T-cell (primary cell): ENCODE measurements at places on chromosomes 1 and 21.

DNA sequence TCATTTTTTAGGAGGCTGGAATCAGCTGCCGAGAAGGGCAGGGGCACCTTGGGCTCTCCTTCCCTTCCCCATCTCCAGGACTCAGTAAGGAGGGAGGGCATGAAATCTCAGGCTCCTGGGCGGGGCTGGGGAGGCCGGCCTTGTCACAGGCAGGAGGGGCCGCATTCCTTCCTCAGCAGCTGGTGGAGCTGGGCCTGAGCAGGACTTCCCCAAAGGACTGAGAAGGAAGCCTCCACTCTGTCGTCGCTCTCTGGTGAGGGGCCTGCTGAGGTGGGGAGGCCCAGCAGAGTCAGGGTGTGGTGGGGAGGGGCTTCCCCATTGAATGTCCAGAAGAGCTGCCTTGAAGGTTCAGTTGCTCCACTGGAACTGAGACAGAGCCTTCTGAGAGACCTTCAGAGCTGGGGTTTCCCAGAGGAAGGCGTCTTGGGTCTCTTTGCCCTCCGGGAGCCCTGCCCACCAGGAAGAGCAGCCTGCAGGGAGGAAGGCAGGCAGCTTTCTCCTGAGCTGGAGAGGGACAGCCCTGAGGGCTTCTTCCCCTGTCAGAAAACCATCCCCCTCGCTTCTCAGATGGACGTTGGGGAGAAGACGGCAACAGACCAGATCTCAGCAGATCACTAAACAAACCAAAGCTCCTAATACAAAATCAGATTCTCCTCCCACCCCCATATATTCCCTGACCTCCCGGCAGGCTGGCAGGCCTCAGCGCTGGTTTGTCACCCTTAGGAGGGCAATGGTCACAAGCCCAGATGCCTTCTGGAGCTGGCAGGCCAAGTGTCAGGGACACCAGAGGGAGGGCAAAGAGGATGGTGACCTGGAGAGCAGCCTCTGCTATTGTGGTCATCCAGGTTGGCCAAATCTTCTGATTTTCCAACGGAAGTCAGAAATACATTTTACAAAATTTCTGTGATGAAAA is 10.7 kb downstream of the KCNA10 start:
- no peak for DNase-seq

- no peak for DNase-seq
Observed at GRCh38 chr1:232524056-232524455, 105.9 kb downstream of the SIPA1L2 start.

- no peak for DNase-seq
Observed at GRCh38 chr21:24705201-24705600, 902.1 kb downstream of the MRPL39 start.

DNA sequence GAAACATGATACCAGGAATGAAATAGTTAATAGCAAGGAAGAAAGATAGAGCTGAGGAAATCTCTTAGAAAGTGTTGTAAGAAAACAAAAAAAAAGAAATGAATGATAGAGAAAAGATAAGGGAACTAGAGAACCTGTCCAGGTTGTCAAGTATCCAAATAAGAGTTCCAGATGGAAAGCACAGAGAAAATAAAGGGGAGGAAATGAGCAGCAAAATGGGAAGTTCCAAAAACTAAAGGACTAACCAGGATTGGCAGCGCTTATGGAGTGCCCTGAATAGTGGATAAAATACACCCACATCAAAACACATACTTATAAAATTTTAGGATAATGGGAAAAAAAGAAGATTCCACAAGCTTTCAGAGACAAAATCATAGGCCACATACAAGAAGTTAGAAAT is 55.2 kb downstream of the ARHGAP29 start:
- DNase-seq = no peak

DNA sequence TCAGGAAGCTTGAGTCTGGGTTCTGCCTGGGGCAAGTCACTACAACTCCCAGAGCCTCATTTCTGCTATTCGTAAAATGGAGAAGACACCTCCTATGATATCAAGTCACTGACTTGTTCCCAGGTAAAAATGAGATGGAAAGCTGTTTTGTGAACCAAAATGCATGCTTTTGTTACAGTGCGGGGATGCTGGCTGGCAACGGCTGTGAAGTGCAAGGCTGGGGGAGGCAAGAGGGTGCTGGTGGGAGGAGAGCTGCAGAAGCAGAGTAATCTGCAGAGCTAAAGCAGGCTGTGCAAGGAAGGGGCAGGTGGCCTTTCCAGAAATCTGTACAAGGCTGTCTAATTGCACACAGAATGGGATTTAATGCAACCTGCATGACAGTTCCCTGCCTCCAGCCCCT is 150.9 kb downstream of the CNIH3 start:
- no peak for DNase-seq

DNA sequence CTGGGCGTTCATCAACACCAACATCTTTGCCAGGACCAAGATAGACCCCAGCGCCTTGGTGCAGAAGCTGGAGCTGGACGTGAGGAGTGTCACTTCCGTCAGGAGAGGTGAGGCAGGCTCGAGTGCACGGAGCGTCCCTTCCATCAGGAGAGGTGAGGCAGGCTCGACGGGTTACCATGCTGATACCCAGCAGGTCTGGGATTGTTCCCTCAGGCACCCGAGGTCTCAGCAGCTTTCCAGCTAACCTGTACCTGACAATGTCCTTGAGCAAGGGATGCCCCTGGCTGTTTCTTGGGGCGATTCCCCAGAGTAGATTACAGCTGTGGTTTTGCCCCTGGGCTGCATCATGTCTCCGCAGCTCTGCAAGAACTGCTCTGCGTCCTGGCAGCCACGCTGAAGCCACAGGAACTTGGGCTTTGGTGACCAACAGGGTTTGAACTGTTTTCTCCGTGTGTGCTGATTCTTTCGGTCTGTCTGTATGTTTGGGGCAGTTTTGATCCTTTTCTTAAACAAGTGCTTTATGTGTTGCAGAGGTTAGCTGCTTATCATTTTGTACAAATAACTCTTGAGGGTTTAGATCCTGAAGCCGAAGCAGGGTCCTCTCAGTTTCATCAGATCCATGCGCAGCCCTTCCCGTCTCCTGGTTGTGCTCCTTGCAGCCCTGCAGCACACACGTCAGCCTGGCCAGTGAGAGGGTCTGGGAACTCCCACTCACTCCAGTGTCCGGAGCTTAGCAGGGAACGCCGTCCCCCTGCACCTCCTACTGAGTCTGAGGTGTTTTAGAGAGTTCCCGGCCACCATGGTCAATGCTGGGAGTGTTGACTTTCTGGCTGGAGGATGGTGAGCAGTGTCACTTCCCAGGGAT is 4.1 kb downstream of the SLX9 start:
- no peak for DNase-seq

- DNase-seq = no peak
Observed at GRCh38 chr1:44094047-44094446, 24.6 kb upstream of the KLF17 start.

GRCh38 chr1:241271427-241271826 is 85.6 kb downstream of the RGS7 start:
- DNase-seq = no peak

DNA sequence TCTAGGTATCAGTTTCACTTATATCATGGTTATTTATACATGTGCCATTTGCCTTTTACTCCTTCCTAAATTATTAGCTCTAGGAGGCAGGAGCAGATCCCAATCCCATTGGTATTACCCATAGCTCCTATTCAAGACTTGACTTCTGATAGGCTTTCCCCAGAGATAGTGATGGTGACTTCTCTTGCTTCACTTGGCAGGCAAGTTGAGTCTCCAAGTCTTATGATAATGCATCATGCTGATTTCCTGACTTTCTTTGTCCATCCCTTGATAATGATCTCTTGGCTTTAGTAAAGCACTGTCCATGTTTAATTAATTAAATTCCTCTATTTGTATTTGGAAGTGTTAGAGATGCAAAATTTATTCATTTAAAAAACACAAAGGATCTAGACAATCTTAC is 253.5 kb upstream of the ADAMTS5 start:
- DNase-seq = no peak

DNA sequence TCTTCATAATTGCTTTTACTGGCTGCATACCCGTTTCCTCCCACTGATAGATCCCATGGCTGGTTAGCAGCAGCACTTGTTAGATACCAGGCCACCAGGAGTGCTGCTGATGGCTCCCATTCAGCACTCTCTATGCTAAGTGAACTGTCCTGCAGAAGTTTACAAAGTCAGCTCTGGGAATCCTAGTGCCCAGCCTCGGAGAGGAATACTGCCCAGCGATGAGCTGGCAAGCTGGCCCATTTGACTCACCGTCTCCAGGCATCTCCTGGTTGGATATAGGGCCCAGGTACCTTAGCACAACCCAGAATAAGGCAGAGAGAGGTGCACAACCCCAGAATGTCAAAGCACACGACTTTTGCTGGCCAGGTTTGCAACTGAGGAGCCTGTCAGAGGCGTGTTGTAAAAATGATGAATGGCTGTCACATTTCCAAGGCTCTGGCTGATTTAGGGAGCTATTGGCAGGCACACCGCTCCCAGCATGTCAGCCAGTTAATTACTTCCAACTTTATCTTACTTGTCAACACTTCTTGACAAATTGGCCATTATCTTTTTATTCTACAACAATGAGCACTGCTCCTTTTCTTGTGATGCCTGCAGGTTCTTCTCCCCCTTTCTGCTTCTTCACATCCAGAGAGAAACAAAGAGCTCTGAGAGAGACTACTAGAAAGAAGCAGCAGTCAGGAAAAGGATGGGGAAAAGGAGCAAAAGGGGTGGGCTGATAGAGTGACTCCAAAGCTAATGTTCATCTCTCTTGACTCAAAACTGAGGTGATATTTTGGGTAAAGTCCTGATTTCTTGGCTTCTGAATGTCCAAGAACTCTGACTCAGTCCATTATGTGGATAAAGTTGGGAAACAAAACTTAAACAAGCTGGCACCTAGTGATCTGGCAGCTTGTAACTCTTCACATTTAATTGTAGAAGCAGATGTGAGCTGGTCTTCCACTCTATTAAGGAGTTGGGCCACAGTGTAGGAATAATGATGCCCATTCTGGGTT is 10.8 kb upstream of the ANGPTL7 start:
- no peak for DNase-seq

DNA sequence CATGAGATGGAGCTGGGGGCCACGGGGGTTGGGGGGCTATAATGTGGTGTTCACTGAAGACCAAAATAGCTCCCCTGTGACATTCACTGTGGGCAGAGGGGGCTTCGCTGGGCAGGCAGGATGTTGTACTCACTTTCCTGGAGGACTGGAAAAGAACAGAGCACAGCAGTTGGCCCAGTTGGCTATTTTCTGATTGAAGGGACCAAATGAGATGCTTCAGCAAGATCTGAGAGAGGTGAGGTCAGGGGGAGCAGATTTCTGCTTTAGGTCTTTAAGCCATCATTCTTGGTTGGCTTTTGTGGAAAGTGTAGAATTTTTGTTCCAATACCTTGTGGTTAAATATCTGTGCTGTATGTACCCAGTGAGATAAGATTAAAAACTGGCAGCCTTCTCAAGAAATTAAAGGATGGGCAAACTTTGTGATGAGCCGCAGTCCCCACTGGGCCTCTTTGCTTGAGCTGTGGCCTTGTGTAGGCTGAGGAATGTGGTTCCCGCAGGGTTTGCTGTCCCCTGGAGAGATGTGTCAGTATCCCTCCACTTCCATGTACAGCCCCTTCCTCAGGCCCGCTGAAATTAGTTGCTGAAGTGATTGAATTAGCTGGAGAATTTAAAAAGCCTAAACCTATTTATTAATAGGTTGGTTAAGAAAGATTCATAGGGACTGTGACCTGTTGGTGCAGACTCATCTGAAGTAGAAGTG is 80.7 kb downstream of the ATP5PO start:
- DNase-seq = no peak

DNA sequence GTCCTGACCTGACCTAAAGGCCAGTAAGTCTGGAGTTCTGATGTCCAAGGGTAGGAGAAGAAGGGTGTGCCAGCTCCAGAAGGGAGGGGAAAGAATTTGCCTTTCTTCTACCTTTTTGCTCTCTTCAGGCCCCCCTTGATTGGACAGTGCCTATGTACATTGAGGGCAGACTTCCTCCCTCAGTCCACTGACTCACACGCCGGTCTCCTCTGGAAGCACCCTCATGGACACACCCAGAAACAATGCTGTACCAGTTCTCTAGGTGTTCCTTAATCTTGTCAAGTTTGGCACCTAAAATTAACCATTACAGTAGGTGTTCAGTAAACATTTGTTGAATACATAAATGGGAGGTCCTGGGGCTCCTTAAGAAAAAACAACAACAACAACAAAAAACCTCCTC is 51.0 kb upstream of the POU2F1 start:
- DNase-seq = no peak

DNA sequence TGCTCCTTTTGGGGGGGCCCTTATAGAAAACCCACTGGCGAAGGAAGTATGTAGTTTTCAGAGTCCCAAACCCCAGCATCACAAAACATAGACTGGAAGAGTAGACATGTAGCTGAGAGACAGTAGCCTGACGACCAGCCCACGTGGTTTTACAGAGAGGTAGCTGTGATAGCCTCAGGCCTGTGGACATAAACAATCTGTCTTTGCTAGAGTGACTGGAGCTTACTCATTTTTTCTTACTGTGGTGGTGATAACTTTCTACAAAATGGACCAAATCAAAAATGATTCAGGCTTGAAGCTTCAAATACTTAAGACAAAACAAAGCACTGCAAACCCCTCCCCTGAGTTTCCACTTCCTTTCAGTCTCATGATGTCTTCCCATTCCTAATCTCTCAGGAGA is 497.0 kb downstream of the RWDD3 start:
- no peak for DNase-seq

DNA sequence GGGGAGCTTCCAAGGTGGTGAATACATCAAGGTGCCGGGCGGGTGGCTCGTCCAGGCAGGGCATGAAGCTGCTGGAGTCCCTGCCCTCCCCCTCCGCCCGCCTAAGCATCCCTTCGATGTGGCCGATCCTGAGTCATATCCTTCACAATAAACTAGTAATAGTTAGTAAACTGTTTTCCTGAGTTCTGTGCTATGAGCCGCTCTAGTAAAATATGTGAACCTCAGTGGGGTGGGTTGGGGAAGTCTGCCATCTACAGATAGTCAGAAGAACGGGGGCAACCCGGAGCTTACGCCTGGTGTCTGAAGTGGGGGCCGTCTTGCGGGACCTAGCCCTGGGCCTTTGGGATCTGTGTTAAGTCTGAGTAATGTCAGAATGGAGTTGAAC is 21.6 kb downstream of the C2CD2 start:
- no peak for DNase-seq

- no peak for DNase-seq
Observed at GRCh38 chr1:198123133-198123532, 33.7 kb upstream of the NEK7 start.

- no peak for DNase-seq
Observed at GRCh38 chr1:207088701-207089626, at the start of gene C4BPB. Gene C4BPB (plus strand): TSS chr1:207088860. CDS start chr1:207089532, 672 bp downstream.

DNA sequence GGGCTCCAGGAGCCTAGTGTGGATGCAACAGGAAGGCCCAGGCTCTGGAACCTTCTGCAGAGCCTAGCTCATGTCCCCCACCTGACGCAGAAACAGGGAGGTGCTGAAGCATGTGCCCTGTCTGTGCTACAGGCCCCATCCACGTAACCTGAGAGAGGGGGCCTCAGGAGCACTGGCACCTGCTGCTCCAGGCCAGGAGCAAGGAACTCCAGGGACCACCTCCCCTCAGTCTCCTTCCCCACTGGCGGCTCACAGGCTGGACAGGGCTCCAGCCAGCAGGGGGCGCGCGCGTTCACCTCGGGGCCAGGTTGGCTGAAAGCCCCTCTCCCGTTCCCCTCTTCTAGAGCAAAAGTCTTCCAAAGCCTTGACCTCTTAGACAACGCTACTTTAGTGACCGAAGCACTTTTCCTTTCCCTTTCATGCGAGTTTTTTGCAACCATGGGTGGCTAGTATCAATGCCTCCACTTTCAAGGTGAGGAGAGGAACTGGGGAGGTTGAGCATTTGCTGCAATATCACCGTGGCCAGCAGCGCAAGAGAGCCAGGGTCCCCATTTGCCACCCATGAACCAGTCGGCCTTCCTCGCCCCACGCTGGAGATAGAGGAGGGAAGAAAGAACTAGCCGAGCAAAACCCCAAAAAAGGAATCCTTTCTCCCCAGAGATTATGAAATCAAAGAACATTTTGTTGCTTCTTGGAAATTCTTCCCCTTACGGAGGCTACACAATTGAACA is 52.4 kb upstream of the GPR157 start:
- peak; percentile 71 for DNase-seq
